ENCODE measurements at places on chromosomes 3 and 15.
A peak's percentile ranks its signal among the peaks of the same experiment; 100 is the strongest.

DNA sequence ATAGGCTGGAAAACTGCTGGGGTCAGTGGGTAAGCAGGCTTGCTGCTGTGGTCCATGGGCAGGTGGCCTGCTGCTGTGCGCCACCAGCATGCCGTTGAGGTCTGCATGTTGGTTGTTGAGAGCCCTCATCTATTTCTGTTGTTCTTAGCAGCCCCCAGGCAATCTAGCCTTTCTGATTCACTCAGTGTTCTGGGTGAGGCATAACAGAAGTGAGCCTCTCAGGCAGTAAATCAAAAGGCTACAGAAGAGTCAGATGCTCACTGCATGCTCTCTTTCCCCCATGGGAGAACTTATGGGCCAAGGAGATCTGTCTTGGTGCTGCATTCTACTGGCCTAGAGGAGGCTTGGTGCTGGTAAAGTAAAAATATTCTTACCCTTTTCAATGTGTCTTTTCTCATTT, 67.8 kb upstream of the ATP10A start:
- no peak for DNase-seq

DNA sequence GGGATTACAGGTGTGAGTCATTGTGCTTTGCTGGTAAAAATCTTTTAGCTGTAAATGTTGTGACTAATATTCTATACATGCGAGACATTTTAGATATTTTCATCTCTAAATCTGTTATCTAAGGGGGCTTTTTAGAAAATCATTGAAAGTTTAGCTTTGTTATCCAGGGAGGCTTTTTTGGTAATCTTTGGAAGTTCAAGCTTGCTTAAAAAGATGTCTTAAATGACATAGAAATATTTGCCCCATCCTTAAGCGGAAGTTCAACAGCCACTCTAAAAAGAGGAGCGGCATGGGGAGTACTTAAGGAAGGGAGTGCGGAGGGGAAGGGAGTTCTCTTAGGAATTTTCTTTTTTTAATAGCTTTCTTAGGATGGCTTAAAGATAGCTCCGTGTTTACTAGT, 26.1 kb downstream of the DNAJC13 start:
- no peak for DNase-seq

GRCh38 chr15:45180648-45181436, 6.9 kb downstream of the SHF start:
- no peak for DNase-seq

GRCh38 chr15:29924750-29925149, 102.5 kb upstream of the TJP1 start:
- peak; percentile 25 for DNase-seq

- no peak for DNase-seq
Observed at GRCh38 chr15:47039225-47039624, 678.1 kb upstream of the SEMA6D start.

- no peak for DNase-seq
Observed at GRCh38 chr3:158748237-158748828, 16.1 kb upstream of the RARRES1 start.

DNA sequence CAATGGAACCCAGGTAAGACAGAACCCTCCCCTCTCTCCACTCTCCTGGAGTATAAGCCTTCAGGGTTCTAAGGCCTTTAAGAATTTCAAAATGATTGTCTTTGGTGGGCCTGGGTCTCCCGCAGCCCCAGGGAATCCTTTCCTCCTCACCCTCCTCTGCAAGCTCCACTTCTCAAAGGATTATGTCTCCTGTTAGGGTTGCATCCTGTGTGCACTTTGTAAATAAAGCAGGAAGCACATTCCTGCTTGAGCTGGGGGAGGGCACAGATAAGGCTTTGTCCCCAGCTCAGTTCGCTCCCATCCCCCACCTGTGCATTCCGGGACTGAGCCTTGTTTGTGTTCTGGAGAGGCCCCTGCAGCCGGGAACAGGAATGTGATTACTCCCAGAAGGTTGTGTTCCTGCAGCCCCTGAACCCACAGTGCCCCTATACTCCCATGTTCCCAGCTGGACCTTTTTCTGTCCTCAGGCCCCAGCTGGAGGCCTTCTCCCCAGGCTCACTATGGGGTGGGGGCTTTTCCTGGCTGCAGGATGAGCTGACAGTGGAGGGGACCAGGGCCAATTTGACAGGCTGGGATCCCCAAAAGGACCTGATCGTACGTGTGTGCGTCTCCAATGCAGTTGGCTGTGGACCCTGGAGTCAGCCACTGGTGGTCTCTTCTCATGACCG, 9.5 kb downstream of the TYRO3 start:
- DNase-seq: no peak

DNA sequence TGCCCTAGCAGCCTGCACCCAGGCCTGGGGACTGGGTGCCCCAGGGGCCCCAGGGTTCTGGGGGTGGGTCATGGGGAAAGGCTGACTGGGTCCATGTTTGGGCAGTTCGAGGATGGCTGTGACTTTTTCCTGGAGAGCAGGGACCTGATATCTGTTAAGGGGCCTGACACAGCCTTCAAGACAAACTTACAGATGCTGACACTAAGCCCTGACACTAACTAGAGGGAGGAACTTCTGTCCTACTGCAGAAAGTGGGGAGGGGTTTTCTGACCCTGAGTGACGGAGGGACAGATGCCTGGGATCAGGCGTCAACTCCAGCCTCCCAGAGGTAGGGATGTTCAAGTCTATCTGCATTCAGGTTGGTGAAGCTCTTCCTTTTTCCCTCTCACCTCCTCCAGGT, 45.0 kb upstream of the SLC6A11 start:
- DNase-seq: no peak

DNA sequence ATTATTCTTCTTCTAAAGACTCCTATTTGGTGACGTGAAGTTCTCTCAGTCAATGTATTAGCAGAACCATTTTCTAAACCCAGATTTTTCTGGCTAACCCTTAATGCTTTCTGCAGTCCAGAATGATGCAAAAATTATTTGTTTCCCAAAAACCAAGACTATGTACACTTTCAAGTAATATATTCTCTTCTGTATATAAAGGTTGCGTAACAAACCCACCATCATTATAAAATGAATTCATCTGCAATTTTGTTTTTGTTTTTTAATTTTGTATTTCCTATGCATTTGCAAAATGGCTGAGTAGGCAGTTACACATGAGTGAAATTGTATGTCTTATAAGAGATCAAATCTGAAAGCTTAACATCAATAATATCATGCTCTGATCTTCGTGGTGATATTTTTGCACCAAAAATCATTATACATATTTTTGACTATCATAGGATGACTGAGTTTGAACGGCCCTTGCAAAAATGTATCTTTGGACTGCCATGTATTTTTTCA, 593.6 kb downstream of the ZIC1 start:
- no peak for DNase-seq

DNA sequence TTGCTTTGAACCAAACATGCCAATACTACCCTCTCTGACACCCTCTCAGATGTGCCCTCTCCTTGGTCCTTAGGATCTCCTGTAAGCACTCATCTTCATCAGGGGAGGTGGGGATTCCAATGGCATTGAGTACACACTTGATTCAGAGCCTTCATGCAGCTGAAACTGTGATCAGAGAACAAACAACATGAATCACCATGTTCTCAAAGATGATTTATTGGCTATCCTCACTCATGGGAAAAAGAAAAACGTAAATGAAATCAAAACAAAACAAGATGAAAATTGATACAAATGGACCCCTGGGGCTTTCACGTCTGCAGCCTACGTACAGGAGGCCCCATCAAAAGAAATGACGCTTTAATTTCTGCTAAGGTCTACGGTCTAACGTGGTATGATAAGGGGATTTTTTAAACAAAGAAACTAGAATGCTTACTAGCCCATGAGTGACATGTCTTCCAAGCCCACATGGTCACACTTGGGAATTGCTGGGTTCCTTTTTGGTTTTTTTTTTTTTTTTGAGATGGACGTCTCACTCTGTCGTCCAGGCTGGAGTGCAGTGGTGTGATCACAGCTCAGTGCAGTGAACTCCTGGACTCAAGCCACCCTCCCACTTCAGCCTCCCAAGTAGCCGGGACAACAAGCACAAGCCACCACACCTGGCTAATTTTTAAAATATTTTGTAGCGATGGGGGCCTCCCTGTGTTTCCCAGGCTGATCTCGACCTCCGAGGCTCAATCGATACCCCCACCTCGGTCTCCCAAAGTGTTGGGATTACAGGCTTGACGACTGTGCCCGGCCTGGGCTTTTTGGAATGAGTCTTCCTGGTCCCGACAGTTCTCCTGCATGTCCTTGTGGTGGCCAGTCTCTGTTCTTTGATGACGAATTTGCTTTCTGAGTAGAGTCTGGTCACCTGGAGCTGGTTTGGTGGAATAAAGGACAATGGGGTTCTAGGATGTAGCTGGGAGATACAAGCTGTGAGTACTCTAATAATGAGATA, 202.6 kb downstream of the XXYLT1 start:
- DNase-seq: no peak

- no peak for DNase-seq
Observed at GRCh38 chr3:192921793-192922192, 4.1 kb upstream of the MB21D2 start.

GRCh38 chr3:161104561-161105551, at the start of gene B3GALNT1:
Gene B3GALNT1 (minus strand): TSS chr3:161105349. CDS start chr3:161086754, 18,595 bp downstream.
- DNase-seq: no peak

- no peak for DNase-seq
Observed at GRCh38 chr15:84653584-84653909, 536 bp downstream of the WDR73 start.

DNA sequence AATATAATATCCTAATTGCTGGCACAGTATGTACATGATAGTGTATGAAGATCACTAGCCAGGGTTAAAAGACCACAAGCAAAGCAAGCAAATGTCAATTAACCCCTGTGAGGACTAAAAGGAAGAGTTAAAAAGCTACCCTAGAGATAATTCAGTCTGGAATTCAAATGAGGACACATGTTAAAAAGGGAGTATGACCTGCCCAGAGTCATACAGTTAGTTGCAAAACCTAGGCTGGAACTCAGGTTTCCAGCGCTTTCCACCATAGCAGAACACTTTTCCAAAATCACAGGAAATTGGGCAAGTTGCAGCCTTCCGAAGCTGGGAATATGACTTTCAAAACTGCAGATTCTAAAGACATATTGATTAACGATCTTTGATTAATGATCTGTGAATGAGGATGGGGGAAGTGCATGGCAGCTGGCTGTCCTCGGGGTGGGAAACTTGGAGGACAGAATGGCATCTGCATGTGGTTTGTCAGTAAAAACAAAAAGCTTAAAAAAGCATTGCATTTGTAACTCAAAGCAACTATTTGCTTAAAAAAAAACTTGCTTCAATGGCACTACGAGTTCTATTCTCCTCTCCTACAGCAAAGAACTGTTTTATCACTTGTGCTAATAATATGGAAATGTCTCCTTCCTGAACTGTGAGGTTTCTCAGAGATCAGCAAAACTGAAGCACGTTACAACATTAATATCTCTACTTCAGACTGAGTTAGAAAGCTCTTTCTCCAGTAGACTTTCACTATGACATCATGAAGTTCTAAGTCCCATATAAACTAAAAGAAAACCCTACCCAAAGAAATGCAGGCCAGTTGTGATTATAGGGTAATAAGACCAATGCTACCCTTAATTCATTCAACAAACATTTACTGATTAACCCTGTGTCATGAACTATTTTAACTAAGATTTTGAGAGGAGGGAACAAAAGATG, 46.2 kb downstream of the IGSF11 start:
- DNase-seq: no peak

- peak; percentile 69 for DNase-seq
Observed at GRCh38 chr3:11509173-11510000, 134.3 kb downstream of the VGLL4 start.

DNA sequence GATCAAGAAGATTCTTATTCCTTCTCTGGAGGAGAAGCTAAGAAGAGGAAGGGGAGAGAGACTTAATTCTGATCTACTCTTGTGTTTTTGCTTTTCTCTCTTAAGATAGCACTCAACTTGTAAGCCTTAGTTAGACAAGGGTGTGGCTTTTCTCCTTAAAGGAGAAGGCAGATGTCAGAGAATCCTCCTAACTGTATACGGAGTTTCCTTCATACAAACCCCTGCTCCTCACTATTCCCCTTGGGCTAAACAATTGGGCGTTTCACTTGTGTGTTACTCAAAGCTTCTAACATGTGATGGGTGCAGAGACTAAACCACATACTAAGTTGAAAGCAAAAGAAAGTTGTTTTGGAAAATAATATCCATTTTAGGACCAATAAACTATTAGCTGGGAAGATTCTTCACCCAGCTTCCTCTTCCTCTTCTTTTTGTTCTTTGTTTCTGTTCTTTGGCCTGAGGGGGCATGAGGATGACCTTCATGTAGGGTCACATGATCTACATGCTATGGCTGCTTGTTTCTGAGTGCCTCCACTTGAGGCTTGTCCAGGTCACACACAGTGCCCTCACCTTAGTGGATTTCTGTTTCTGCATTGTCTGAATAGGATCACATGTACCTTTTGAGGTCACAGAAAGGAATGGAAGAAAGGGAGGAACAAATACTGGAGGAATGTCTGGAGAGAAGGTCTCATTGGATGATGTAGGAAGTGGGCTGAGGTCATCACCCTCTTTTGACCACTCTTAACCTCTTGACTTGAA, 14.6 kb downstream of the SPINK8 start:
- DNase-seq: no peak

GRCh38 chr3:104273046-104273649, 1093.6 kb upstream of the ALCAM start:
- DNase-seq: peak; percentile 11

GRCh38 chr15:73996267-73996666, 1.8 kb downstream of the PML start:
- DNase-seq: no peak

DNA sequence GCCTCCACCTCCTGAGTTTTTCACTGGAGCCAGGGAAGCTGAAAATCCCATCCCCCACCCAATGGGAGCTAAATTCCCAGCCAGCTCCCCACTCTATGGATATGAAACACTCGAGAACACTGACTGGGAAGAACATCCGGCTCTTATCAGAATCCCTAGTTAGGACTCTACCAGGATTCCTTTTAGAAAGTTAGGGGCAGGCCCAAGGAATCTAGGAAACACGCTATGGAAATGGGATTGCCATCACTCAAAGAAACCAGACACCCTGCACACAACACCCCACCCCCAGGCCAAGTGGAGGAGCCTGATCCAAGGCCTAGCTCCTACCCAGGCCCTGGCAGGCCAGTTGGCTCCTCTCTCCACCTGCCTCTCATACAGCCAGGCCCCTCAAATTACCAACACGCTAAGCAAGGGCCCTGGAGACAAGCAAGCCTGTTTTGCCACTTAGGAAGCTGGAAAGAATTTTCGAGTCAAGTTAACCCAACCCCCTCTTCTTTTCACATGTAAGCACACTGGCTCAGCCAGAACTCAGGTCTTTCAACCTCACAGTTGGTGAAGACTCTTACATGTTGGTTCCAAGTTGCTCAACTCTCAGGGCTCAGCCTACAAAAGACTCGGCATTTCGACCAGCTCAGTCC, 75.5 kb downstream of the RBPMS2 start:
- DNase-seq: peak; percentile 55

DNA sequence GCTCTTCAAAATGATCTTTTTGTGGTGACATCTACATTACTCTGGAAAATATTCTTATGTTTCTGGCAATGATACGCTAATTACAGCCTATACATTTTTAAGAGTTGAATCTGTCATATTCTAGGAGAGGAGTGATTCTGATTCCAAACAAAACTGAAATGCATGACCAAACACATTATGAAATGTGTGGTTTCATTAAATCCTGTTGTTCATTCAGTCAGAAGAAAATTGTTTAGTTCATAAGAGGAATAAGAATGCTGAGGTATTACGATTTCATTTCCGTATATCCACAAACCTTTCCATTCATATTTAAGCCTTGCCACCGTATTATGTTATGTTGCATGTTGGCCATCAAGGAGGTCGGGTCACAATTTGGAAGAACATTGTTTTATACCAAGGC, 345.1 kb downstream of the FEZF2 start:
- no peak for DNase-seq

Data from NCI-H2029 (cell line).